Activated CD8-positive, alpha-beta memory T cell treated with anti-CD3 and anti-CD28 coated beads for 24 hours (primary cell): ENCODE measurements at places on chromosomes 5 and 9.

DNA sequence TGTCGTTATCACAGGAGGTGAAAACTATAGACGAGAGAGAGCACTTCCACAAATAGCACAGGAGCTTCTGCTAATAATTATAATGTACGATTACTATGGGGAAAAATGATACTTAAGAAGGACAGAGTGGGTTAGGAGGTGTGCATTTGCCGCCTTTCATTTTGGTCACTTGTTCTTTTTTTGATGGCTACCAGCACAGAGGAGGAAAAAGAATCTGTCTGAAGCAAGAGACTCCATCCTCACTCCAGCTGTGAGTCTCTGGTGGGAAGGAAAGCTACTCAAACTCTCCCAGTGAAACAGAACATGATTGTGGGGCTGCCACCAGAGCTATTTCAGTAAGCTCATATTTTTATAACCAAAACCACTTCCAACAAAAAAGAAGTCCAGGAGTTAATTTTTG is 270.4 kb upstream of the TMEM161B start:
- DNase-seq, result no peak

DNA sequence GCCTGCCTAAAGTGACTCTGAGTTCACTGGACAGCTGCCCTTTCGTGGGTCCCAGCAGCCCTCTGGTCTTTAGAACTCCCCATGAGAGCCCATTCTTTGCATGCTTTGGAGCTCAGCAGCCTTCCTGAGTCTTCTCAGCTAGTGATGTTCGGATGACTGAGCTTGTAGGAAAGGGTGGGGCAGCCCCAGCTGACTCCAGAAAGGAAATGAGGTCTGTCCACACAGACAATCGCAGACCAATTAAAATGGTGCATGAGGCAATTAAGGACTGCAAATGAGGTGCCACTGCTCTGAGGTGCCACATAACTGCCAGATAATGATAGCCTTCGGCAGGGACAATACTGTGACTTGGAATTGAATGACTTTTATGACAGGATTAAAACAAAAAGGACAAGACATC is 25.4 kb upstream of the TOMM5 start:
- DNase-seq, result no peak

DNA sequence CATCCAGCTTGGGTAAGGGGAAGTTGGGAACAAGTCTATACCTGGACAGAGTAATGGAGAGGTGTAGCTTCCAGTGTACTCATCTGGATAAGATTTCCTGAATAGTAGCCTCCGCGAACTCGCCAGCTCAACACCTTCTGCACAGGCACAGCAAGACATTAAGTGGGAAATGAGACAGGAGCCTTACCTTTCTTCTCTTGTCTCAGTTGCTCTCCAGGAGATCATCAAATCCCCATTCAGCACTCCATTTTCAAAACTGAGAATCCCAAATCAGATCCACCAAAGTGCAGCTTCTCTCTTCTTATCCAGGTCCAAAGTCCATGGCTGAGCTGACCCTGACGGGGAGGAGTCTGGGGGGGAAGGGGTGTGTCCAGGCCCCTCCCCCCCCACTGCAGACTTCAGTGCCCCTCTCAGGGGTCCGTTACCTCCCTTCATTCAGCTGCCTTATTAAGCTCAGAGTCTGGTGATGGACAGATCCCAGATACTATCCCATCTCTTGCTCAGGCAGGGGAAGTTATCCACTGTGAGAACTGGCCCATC is 5.9 kb upstream of the MGAT1 start:
- peak; percentile 54 for DNase-seq

DNA sequence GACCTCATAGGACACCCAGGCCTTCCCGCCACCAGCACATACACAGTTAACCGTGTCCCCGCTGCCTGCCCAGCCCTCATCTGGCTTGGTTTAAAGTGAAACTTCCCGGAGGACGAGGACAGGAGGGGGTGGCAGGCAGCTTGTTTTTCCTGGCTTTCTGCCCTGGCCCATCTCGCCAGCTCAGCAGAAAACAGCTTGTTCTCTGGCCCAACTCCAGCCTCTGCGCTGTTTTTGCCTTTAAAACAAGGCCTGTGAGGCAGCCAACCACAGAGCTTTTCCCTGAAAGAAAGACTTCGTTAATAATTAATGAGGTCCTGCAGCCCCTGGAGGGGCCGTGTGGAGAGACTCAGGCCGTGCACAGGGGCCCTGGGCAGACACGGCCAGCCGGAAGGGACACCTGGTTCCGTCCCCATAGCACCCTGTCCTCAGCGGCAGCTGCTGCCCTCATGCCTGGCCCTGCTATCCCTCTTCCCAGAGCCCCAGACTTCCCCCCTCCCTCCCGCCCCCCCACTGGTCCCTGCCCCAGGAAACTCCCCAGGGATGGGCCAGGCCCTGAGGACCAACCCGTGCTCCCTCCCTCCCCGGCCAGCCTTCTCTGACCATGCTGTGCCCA is 108.7 kb downstream of the RXRA start:
- no peak for DNase-seq

DNA sequence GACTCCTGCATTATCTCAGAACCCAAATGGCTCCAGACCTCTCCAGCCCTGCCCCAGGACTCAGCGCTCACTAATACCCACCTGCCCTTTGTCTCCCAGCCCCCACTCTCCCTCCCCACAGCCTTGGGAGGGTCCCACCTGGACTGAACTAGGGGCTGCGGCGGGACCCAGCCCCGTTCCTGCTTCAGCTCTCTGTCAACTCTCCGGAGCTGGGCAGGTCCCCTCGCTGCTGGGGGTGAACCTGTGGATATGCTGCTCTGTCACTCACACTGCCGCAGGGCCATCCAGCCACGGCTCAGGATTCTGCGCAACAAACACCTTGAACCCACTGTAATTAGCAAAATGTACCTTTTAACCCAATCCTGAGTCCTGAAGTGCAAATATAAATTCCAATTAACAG is 36.8 kb downstream of the NDUFS6 start:
- DNase-seq, result no peak

DNA sequence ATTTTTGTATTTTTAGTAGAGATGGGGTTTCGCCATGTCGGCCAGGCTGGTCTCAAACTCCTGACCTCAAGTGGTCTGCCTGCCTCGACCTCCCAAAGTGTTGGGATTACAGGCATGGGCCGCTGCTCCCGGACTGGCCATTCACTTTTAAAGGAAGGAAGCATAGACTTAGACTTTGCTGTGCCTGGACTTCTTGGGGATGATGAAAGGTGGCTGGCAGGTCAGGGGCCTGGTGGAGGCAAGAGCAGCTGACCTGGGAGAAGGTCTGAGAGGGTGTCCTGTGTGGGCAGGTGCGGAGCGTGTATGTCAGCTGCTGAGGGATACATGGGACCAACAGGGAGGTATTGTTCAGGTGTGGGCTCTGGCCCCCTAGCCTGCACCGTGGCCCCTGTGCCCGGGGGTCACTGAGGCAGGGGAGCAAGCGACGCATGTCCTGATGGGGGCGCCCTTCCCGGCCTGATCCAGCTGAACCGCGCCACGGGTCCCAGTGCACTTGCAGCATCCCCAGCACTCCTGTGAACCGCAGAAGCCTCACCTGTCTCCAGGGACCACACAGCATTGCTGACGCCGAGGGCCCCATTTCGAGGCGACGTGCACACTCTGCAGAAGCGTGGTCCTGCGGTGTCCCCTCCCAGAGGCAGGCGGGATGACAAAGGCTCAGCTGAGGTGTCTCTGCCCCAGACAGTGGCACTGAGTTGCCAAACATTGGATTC is 23.1 kb downstream of the NDUFS6 start:
- no peak for DNase-seq

DNA sequence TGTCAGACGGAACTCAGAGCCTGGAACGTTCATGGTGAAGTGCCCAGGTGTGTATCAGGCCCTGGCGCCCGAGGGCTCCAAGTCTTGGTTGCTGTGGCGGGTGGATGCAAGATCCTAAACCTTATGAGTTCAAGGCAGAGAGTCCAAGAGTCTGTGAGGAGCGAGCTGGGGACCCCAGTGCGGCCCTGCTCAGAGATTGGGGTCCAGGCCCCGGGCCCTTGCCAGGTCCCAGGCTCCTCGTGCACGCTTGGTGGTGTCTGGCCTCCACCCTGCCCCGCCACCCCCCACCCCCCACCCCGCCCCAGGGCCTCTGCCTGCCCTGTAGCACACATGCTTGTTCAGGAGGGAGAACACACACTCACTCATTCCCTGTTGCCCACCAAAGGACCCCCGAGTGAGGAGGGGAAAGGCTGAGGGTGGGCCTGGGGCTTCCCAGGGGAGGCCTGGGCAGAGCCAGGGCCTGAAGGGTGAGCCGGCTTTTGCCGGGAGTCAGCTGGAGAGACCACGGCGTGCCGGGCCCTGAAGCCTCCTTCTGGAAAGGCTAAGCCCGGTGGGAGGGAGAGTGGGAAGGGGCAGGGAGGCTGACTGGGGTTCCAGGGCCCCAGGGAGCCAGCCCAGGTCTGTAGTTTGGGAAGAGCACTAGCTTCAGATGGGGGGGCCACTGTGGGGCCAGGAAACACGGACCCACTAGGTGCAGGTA is 37.1 kb downstream of the FAM163B start:
- DNase-seq, result no peak

- peak; percentile 84 for DNase-seq
Observed at GRCh38 chr9:135701959-135702721, at the start of gene KCNT1. Gene KCNT1 (plus strand): TSS chr9:135702185. CDS start chr9:135702259, 74 bp downstream.
